Left ventricle myocardium inferior (tissue), 1 donor: ENCODE measurements at places on chromosomes 12 and 14. TPM values are rescaled to one million over a fixed set of nuclear protein-coding genes. Genes with fewer than 3 reads are reported as not detected.

Gene TMEM119
- 1.3 TPM for total RNA-seq

DNA sequence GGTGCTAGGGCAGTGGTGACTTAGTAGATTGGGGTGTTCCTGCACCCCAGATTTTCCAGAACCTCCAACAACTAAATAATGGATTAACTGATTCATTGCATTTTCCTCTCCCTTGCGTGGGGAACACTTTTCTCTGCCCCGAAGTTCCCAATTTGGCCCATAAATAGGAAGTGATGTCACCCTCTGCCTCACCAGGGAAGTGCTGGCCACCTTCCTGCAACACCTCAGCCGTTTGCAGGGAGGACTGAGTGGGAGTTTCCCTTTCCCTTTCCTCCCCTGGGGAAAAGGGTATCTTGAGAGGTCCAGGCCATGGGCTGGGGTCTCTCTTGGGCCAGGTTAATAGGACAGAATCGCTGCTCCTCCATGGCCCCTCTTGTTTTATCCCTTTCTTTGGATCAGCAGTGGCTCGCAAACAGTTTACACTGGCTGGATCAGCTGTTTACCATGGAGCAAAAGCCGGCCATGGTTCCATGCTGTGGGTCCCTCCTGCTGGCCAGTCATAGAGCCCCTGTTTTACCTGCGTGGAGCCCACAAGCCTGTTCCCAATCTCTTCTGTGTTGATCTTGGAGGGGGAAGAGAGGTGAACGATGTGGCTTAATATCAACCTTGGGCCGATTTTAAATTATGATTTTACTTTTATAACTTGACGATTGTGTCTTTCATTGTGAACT, 91.6 kb upstream of the VRK1 start:
- H3K27ac ChIP-seq: no peak overlapping the region
- no peaks in the 10 kb centered on the region for H3K4me1 ChIP-seq
- H3K27me3 ChIP-seq: peaks cover 64% of the 10 kb centered on the region
- DNase-seq: no peak
- H3K4me3 ChIP-seq: no peak overlapping the region
- no peaks in the 10 kb centered on the region for H3K36me3 ChIP-seq

Gene RFLNA
- total RNA-seq: 0.27 TPM

Gene KCNJ8
- 51.3 TPM for total RNA-seq

DNA sequence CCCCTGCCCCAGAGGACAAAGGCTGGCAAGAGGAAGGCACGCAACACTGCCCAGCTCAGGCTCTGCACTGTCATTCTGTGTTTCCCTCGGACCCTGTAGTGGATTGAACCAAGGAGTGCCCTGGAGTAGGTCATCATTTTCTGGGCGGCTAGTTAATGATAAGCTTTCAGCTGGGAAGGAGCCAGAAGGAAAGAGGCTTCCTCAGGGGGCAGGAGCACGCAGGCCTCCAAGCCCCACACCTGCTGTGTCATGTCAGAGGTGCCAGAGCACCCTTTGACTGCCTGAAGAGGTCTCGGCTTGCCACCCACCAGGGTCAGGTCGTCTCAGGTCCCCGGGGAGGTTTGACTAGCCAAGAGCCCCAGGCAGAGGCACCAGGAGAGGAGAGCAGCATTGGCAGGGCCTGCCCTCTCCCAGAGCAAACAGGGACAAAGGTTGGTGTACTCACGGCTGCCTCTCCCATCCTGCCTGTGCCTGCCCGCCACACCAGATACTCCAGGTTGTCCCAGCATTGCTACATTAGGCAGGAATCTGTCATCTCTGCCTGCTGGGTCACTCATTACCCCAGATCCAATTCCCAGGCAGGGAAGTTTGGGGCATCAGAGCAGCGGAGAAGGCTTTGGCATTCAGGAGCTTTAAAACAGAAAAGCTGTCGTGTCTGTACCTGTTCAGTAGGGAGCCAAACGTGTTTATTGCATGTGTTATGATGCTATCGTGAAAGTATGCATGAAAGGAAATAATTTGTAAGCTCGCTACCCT, 33.5 kb upstream of the ATP2A2 start:
- no peaks in the 10 kb centered on the region for H3K27me3 ChIP-seq
- peak overlapping the region; percentile 94 for H3K27ac ChIP-seq
- DNase-seq: peak; percentile 59

Gene REP15
- total RNA-seq: 5.5 TPM

- H3K36me3 ChIP-seq: peaks cover 100% of the 10 kb centered on the region
- no peak for DNase-seq
- no peak overlapping the region for H3K27ac ChIP-seq
- H3K27me3 ChIP-seq: no peaks in the 10 kb centered on the region
These were observed 10.9 kb downstream of the KMT2D start for GRCh38 chr12:49049566-49050224.

DNA sequence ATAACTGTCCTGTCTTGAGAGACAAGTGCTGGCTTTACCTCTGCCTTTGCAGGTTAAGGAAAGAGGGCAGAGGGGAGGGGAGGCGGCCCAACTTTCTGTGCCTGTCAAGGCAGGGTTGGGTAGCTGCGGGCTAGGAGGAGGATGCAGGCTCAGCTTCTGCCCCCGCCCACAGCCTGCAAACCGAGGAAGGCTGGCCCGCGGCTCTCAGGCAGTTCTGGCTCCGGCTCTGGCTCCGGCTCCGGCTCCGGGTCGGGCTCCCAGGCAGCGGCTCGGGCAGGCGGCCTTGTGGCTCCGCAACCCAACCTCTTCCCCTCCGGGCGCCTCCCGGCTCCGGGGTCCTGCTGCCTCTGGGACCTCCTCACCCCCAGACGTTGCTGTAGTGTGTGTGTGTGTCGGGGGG, 92.9 kb downstream of the TMEM30B start:
- peak; percentile 44 for DNase-seq
- no peaks in the 10 kb centered on the region for H3K36me3 ChIP-seq
- peaks cover 8% of the 10 kb centered on the region for H3K4me1 ChIP-seq
- H3K27ac ChIP-seq: no peak overlapping the region
- peaks cover 52% of the 10 kb centered on the region for H3K27me3 ChIP-seq
- peak overlapping the region; percentile 58 for H3K4me3 ChIP-seq

Gene RPL36AL
- total RNA-seq: 141 TPM

- DNase-seq: no peak
- peaks cover 18% of the 10 kb centered on the region for H3K4me1 ChIP-seq
- no peaks in the 10 kb centered on the region for H3K27me3 ChIP-seq
These were observed 55.5 kb downstream of the CALM1 start for GRCh38 chr14:90452366-90452765.

Gene BCL2L14
- total RNA-seq: not detected

Gene AMN
- not detected for total RNA-seq

DNA sequence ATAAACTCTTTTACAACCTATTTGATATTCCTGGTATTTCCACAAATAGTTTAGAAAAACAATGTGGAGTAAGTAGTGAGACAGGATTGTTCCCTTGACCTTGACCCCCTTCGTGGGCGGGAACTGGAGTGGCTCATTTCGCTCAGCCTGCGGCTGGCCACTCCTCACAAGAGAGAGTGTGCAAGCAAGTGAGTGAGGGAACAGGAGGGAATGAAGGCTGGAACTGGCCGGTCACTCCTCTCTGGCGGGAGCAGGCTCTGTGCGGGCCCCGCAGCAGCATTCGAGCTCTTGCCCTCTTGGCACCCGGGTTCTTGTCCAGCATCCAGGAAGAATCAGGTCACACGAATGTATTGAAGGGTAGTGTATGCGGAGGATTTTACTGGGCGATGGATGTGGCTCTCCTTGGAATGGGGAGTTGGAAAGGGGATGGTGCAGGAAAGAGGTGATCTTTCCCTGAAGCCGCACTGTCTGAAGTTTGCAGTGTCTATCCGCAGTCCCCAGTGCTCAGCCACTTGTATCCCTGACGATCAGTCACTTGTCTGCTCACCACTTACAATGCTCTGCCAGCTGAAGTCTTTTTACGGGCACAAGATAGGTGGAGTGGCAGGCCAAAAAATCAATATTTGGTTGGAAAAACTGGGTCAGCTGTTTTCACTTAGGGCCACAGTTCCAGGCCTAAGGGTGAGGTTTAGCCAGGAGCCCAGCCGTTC, 28.0 kb upstream of the TXNRD1 start:
- DNase-seq: no peak
- no peaks in the 10 kb centered on the region for H3K4me1 ChIP-seq
- H3K4me3 ChIP-seq: no peak overlapping the region
- no peak overlapping the region for H3K27ac ChIP-seq
- no peaks in the 10 kb centered on the region for H3K36me3 ChIP-seq

DNA sequence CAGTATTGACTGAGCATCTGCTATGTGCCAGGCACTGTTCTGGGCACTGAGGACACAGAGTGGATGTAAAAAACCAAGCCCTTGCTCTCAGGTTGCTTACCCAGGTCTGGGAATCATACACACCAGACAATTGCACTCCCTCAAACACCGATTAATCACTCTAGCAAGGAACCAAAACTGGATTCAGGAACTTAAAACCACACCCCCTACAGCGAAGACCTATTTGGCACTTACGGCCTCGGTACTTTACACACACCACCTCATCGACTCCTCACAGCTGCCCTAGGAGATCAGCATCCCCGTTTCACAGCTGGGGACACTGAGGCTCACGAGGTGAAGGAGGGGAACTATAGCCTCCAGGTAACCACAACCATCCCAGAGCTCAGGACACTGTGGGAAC, 1.6 kb downstream of the GLTP start:
- H3K27me3 ChIP-seq: no peaks in the 10 kb centered on the region
- H3K4me3 ChIP-seq: peak overlapping the region; percentile 93
- peaks cover 38% of the 10 kb centered on the region for H3K4me1 ChIP-seq

DNA sequence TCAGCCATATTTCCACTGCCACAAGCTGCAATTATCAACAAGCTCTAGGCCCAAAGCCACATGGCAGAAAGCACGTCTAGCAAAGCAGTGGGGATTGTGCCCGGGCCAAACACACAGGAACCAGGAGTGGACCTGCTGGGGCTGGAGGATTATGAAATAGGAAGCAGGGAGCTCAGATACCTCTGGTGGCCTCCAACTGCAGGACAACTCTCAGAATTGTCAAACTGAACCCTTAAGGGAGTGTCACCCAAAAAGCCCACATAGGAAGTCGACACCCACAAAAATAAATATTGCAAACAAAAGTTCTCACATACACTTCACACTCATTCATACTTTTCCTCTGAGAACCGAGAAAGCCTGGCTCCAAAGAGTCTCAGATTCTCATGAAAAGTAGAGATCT, 26.1 kb downstream of the KCTD10 start:
- H3K27ac ChIP-seq: peak overlapping the region; percentile 27
- no peak overlapping the region for H3K4me3 ChIP-seq
- H3K36me3 ChIP-seq: peaks cover 85% of the 10 kb centered on the region
- peaks cover 42% of the 10 kb centered on the region for H3K4me1 ChIP-seq
- H3K27me3 ChIP-seq: no peaks in the 10 kb centered on the region

DNA sequence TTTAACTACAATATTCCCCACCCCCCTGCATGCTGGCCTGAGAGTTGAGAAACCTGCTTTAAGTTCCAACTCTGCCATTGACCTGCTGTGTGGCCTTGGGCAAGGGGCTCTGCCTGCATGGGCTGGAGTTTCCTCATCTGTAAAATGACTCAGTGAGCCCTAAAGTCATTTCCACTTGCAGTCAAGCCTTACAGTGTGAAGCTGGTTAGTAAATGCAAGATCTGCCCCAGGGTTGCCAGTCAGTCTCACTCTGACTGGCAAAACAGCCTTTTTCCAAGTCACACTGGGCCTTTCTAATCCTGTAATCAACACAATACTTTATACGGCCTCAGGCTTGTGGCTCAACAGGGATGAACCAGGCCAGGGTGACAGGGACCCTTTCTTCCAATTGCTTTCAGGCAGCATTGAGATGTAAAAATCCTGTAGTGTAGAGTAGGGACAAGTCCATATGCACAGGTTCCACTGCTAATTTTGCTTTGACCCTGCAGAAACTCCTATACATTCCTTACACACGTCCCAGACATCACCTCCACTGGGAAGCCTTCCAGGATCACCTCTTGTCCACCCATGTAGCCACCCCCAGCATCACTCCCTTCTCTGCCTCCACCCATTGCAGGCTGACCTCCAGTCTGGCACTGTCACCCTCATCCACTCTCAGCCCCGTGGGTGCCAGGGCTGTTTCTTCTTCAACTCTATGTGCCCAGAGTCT, 42.6 kb upstream of the PRIMA1 start:
- no peak overlapping the region for H3K27ac ChIP-seq
- no peak overlapping the region for H3K4me3 ChIP-seq
- no peaks in the 10 kb centered on the region for H3K36me3 ChIP-seq
- peaks cover 27% of the 10 kb centered on the region for H3K27me3 ChIP-seq

DNA sequence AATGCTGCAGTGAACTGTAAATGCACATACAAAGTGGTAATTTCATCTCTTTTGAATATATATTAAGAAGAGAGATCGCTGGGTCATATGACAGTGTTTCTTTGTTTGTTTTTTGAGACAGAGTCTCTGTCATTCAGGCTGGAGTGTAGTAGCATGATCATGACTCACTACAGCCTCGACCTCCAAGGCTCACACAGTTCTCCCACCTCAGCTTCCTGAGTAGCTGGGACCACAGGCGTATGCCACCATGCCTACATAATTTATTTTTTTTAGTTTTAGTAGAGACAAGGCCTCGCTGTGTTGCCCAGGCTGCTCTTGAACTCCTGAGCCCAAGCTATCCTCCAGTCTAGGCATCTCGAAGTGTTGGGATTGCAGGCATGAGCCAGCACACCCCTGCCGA, 62.4 kb upstream of the ACSS3 start:
- H3K36me3 ChIP-seq: no peaks in the 10 kb centered on the region
- H3K4me1 ChIP-seq: no peaks in the 10 kb centered on the region
- no peak overlapping the region for H3K27ac ChIP-seq
- H3K4me3 ChIP-seq: no peak overlapping the region
- H3K27me3 ChIP-seq: no peaks in the 10 kb centered on the region

GRCh38 chr12:27987331-27987730, 14.8 kb upstream of the PTHLH start:
- no peaks in the 10 kb centered on the region for H3K4me1 ChIP-seq
- no peaks in the 10 kb centered on the region for H3K27me3 ChIP-seq
- H3K27ac ChIP-seq: no peak overlapping the region
- H3K4me3 ChIP-seq: no peak overlapping the region
- no peaks in the 10 kb centered on the region for H3K36me3 ChIP-seq

GRCh38 chr12:91017043-91017442, 12.3 kb upstream of the EPYC start:
- DNase-seq: no peak
- no peaks in the 10 kb centered on the region for H3K36me3 ChIP-seq
- no peak overlapping the region for H3K4me3 ChIP-seq
- H3K27ac ChIP-seq: peak overlapping the region; percentile 61
- H3K4me1 ChIP-seq: no peaks in the 10 kb centered on the region

DNA sequence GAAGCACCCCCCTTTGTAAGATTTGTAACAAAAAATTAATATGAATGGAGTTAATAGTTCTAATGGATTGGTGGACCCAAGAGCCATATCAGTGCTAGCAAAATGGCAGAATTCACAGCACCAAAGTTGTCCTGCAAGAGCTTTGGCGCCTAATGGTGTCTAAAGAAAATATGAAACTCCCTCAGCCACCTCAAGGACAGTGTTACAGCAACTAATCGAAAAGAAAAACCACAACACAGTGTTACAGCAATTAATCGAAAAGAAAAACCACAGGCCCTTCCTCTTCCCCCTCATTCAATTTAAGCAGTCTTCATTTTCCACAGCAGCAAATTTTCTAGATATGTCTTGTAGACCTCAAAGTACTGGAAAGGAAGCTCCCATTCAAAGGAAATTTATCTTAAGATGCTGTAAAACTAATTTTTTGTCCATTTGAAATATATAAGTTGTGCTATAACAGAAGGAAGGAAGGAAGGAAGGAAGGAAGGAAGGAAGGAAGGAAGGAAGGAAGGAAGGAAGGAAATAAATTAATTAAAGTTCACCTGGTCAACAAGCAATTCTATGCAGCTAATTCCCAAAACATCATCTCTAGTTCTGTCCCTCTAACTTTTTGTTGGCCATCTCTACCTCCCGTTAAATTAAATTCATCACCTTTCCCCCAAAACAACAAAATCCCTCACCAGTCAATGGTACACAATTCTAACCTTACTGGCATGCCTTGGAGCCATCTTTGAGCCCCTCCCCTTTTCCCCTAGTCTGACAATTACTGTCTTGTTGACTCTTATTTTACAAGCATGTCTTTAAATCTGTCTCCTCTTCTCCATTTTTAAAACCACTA, 17.4 kb downstream of the LRP6 start:
- H3K27me3 ChIP-seq: no peaks in the 10 kb centered on the region
- no peak overlapping the region for H3K27ac ChIP-seq
- no peaks in the 10 kb centered on the region for H3K36me3 ChIP-seq
- H3K4me1 ChIP-seq: peaks cover 12% of the 10 kb centered on the region
